ENCODE measurements at places on chromosomes 6 and 20.
A peak's percentile ranks its signal among the peaks of the same experiment; 100 is the strongest.

DNA sequence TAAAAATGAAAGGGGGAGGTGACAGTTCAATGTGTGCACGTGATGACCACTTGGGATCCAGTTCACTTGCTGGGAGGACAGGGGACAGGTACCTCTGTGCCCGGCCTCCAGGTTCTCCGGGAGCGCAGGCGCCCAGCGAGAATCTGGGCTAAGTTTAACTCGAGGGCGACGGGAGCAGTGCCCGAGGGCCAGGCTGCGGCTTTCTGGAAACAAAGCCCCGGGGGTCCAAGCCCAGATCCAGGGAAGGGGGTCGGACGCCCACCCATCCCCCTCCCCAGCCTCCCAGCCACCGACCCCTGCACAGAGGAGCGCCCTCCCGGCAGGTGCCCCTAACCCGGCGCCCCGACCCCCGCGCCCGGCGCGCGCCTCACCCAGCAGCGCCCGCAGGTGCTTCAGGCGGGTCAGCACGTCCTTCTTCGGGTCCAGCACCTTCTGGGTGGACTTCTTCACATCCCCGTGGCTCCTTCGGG lies 405 bp downstream of the RALGAPA2 start:
- DNase-seq: no peak

DNA sequence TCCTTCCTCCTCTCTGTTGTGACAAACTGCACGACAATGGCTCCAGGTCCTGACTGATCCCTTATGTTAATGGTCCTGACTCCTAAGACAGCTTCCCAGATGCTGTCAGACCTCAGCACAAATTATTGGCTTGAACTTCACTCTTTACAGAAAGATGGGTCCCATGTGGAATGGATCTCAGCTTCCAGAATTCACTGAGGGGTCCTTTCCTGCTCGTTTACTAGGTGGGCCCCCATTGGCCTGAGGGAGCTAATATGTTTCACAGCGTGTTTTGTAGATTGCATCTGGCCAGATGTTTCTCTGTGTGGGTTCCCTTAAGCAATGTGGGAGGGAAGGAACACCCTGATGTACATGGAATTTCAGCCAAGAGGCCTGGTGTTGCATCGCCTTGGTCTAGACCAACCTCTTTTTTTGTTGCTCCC lies 826.6 kb downstream of the MAFB start:
- no peak for DNase-seq

GRCh38 chr20:46746956-46747526 lies 37.6 kb downstream of the SLC2A10 start:
- no peak for DNase-seq

DNA sequence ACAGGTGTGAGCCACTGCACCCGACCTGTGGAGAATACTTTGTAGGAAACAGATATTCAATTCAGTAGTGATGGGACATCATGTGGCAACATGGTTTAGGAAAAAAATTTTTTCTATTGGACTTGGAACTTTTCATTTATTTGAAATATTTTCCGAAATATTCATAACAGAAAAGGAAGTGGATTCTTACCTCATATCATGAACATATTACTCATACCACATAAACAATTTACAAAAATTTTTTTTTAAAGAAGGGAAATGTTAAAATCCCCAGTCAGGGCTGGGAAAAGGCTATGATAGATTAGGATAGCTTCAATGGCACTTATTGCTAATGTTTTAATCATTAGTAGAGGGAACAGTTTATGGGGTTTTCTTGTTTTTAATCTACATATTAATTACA lies 6.8 kb upstream of the ALDH8A1 start:
- no peak for DNase-seq

DNA sequence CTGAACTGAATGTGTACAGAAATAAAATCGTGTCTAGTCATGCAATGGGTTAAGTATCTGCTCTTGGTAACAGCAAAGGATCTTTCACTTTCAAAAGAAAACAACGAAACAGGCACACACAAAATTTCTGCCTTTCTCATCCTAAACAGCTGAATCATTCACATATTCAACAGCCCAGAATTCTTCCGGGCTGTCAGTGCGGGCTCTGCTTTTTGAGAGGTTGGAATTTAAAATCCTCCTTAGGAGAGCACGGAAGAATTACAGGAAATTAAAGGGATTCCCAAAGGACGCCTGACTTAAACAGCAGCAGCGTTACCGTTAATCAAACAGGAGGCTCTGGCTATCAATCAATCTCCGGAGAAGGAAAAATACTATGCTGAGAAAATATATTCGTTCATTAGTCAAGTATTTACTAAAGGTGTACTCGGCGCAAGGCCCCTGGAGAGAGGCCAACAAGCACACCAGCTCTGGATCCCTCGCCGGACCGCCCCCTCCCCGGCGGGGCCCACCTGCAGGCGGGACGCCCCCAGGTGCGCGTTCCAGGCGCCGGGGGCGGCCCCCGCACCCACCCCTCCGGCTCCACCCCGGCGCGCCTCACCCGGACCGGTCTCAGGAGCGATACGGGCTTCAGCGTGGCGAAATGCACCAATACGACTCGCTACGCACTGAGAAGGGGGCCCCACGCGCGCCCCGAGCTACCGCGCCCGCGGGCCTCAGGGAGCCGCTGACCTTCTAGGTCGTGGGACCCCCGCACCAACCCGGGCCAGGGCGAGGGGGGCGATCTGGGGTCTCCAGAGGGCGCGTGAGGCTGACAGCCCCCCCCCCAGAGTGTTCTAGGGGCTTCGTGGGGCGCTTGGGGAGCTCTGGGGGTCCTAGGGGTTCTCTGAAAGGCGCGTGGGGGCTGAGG lies 1.0 kb downstream of the NAPB start:
- peak; percentile 45 for DNase-seq
